ENCODE measurements at places on chromosomes 12 and 14. TPM values are rescaled to one million over a fixed set of nuclear protein-coding genes. Genes with fewer than 3 reads are reported as not detected.

TMEM52B gene
- total RNA-seq, result 0.86 TPM

SUPT16H gene
- total RNA-seq, result 46.8 TPM

SIX1 gene
- not detected for total RNA-seq

OR4K17 gene
- not detected for total RNA-seq

BRI3BP gene
- total RNA-seq, result 39.9 TPM

DHH gene
- 1.5 TPM for total RNA-seq

E2F7 gene
- total RNA-seq, result 0.55 TPM

SLC38A4 gene
- 0.69 TPM for total RNA-seq

TESPA1 gene
- total RNA-seq, result 4.1 TPM

TMPRSS12 gene
- total RNA-seq, result not detected

OLR1 gene
- total RNA-seq, result 10.1 TPM

CLEC1B gene
- not detected for total RNA-seq

PMCH gene
- not detected for total RNA-seq

DNA sequence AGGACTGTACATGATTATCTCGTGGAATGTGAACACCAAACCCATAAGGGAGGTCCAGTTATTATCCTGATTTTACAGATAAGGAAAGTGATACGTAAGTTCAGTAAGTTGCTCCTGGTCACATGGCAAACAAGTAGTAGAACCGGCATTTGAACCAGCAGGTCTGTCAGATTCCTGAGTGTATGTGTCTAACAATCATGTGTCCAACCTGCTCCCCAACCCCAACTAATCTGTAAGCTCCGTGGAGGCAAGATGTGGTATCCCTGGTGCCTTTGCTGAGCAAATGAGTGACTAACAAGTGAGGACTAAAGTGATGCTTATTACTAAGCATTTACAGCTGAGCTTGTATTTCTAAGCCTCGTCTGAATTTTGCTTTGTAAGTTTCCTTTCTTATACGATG is 65.9 kb downstream of the PTPN21 start:
- no peak for DNase-seq

- no peak for DNase-seq
These were observed 6.0 kb upstream of the SHMT2 start for GRCh38 chr12:57223191-57224165.

DNA sequence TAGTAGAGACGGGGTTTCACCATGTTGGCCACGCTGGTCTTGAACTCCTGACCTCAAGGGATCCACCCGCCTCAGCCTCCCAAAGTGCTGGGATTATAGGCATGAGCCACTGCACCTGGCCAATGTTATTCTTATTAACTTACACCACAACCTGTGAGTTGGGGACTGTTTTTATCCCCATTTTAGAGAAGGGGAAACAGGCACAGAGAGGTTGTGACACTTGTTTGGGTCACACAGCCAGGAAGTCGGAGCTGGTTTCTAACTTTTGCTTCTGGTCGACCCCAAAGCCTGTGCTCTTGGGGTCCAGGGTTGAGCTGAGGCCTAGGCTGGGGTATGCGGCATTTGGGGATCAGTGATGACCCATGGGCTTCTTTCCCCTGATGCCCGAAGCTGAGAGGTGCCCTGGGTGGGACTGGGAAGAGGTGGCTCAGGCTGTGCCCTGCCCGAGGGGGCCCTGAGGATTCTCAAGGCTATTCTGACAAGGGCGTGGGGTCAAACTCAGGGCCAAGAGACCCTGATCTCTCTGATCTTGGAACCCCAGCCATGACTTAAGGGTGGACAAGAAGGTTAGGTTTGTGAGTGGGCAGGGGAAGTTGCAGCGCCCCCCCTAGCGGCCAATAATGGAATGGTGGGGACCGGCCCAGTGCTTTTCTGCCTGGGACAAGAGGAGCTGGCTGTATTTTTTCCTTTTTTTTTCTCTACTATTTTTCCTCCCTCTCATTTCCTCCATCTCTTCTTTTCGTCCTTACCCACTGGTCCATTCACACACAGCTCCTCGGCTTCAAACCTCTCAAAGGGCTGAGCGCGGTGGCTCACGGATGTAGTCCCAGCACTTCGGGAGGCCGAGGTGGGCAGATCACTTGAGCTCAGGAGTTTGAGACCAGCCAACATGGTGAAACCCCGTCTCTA is 3.0 kb downstream of the SDSL start:
- peak; percentile 49 for DNase-seq

- DNase-seq, result no peak
These were observed 65.9 kb downstream of the CMKLR1 start for GRCh38 chr12:108273217-108273616.

- peak; percentile 71 for DNase-seq
These were observed 230.5 kb downstream of the SLC25A21 start for GRCh38 chr14:36941783-36942521.

- DNase-seq, result no peak
These were observed 16.1 kb downstream of the ITPK1 start for GRCh38 chr14:93099643-93100042.

DNA sequence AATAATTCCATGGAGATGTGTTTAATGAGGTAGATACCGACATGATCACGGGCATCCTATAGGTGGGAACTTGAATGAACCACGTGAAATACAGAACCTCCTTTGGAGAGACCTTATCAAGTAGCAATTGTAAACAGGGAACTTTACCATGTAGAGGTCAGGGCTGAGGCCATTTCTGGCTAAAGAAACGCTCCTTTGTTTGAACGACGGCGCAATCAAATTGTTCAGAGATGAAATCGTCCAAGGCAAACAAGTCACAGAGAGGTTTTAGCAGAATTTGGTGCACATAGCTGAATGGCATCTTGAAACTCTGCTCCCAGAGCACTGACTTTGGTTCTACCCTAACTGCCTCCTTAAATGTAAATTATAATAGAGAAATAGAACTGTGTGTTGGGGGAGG is 9.8 kb downstream of the PRIMA1 start:
- DNase-seq, result no peak

DNA sequence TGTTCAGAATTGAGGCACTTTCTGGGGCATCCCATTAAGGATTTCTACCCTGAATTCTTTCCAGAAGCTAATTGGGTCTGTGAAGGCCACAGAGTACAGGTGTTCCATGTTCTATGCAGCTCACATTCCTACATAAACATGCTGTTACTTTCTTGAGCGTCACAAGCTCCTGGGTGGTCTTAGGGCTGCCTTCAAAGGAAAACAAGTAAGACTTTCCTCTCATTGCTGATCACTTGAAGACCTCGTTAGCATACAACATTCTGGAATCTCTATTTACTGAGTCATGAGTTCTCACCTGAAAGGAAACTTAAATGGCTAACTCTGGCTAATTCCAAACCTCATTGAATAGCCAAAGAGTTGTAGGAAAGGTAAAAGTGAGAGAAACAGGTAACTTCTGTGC is 63.0 kb upstream of the HMGA2 start:
- DNase-seq, result no peak

- no peak for DNase-seq
These were observed 622.4 kb upstream of the TBX3 start for GRCh38 chr12:115306380-115306779.

DNA sequence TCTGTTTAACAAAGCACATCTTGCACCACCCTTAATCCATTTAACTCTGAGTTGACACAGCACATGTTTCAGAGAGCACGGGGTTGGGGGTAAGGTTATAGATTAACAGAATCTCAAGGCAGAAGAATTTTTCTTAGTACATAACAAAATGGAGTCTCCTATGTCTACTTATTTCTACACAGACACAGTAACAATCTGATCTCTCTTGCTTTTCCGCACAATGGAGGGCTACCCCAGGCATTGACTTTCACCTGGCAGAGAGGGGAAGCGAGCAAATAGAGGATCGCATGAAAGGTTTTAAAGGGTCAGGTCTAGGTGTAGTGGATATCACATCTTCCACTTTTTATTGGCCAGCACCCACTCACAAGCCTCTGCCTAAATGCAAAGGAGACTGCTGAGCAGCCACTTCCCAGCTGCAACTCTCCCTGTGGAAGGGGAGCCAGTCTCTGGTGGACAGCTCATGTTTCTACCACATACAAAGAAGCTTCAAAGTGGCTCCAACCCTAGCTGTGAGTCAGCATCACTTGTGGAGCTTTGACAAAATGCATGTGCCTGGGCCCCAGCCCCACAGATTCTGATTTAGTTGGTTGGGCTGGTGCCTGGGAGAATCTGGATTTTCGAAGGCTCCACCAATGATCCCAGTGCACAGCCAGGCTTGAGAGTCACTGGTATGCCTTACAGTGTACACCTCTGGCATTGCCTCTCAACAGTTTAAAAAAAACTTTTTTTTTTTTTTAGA is 7.2 kb upstream of the FNTB start:
- no peak for DNase-seq

- DNase-seq, result no peak
These were observed 160.8 kb upstream of the LMO3 start for GRCh38 chr12:16766736-16767135.

- peak; percentile 44 for DNase-seq
These were observed at the start of the genes FOXA1 and TTC6 for GRCh38 chr14:37594971-37595808. FOXA1 (minus strand) TSS chr14:37595249; CDS start chr14:37594972, 277 bp downstream. TTC6 (plus strand) TSS chr14:37595629; CDS start chr14:37622065, 26,436 bp downstream.

- no peak for DNase-seq
These were observed 755.6 kb downstream of the MED13L start for GRCh38 chr12:115521771-115522409.

- DNase-seq, result no peak
These were observed 191.6 kb upstream of the BMP4 start for GRCh38 chr14:54148251-54148650.

GRCh38 chr14:72708708-72709475 is 185.0 kb downstream of the DPF3 start:
- DNase-seq, result no peak

DNA sequence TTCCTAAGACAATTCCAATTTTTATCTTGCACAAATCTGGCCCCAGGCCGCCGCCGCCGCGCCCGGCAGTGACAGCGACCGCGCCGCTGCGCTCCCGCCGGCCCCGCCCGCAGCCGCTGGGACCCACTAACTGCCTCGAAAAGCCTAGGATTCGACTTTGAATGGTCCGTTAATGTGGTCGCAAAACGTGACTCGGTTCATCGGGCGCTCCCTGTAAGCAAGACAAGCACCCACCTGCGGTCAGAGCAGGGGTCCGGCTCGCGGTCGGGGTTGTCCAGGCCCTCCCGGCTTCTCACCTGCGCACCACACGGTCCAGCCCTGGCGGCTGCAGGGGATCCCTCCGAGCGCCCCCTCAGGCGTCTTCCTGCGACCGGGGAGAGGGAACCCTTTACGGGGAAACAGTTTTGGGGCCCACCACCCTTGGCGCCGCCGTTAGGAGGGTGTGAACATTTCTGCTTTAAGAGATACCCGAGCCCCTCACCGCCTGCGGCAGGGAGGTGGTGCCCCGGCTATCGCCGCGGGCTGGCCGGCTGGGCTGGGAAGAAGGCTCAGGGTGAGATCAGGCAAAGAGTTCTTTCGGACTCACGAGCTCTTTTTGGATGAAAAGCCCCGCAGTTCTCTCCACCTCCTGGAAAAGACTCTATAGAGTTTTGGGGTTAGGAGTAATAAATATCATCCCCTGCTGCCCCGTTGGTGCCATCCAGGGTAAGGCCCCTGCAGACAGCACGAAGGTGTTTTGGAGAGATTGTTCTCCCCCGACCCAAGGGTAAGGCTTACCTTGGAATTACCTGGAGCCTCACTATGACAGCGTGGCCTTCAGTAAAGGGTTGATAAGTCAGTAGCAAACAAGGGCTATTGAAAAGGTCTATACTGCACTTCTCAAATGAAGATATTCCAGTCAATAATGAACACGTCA is 13.6 kb upstream of the FOXJ2 start:
- DNase-seq, result no peak

- DNase-seq, result peak; percentile 26
These were observed 2.4 kb downstream of the E2F7 start for GRCh38 chr12:77062846-77063461.

DNA sequence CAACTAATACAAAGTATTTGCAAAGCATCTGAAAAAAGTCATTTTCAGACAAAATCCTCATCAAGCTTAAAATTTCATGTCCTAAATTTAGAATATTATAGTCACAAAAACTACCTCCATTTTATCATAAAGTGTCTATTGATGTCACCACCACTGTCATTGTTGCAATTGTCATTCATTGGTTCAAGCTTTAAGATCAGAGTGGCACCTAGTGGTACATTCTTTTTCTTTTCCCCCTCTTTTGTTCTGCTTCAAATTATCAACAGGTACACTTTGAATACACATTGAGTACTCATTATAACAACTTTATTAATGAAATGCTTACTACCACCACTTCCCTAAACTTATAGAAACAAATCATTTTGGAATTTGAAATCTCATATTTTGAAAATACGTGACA is 379.8 kb downstream of the SEC23A start:
- no peak for DNase-seq

DNA sequence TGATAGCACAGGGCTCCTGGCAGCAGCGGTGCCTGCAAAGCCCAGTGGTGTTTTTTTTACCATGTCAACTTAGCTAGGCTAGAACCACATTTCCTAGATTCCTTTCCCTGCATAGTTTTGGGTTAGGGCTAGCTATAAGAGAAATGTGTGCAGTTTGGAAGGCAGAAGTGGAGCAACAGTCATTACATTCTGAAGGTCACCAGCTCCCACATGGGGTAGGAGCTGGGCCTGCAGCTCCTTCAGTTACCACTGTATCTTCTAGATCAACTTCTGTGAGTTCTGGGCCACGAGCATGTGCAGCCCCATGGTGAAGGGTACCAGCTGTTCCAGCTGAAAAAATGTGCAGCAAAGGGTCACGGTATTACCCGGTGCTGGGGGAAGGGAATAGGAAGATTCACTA is 2.3 kb upstream of the SLC25A3 start:
- no peak for DNase-seq

DNA sequence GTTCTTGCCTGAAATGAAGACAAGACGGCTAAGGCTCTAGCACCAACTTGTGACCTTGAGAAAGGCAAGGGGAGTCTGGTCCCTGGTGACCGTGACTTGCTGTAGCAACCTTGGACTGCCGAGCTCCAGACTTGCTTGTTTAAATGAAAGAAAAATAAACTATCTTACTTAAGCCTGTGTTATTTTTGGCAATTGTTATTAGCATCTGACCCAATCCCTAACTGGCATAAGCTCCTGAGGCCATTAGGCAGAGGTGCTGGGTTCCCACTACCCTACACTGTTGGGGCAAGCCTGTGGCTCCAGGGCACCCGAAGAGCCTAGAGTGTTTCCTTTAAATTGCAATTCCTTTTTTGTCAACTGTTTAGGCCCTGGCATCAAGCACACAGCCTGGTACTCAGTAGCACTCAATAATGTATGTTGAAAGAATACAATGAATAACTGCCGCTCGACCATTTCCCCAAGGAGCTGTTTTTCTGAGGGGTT is 106.9 kb upstream of the HIF1A start:
- no peak for DNase-seq

- no peak for DNase-seq
These were observed 326.5 kb downstream of the FLRT2 start for GRCh38 chr14:85856430-85856829.

DNA sequence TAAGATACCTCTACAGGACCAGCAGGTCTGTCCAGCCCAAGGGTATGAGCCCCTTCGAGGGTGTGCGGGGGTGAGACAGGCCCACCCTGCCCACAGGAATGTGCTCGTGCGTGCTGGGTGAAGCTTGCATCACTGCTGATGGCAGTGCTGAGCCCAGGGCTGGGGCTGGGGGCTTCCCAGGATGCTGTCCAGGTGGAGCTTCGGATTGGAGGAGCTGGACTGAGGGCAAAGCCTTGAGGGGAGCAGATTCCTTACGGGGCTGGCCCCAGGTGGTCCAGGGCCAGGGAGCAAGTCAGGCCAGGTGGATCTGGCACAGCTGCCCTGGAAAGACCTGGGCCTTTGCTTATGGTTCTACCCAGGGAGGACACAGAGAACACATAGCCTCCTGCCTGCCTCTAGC is 2.5 kb upstream of the KRT85 start:
- DNase-seq, result no peak

GRCh38 chr14:75559451-75560222 is 18.8 kb upstream of the FLVCR2 start:
- DNase-seq, result no peak

- DNase-seq, result no peak
These were observed 60.9 kb upstream of the GPATCH2L start for GRCh38 chr14:76090616-76091391.

GRCh38 chr14:59313144-59313651 is 124.7 kb downstream of the DAAM1 start:
- DNase-seq, result no peak

All from mucosa of gallbladder (tissue), 1 donor.